ENCODE measurements at places on chromosomes 2 and 18.

GRCh38 chr2:178718988-178719387 lies 88.2 kb downstream of the TTN start:
- H3K36me3 ChIP-seq = no peaks in the 10 kb centered on the region
- H3K27ac ChIP-seq = no peak overlapping the region
- no peak for DNase-seq
- H3K4me3 ChIP-seq = no peak overlapping the region
- H3K4me1 ChIP-seq = no peaks in the 10 kb centered on the region

DNA sequence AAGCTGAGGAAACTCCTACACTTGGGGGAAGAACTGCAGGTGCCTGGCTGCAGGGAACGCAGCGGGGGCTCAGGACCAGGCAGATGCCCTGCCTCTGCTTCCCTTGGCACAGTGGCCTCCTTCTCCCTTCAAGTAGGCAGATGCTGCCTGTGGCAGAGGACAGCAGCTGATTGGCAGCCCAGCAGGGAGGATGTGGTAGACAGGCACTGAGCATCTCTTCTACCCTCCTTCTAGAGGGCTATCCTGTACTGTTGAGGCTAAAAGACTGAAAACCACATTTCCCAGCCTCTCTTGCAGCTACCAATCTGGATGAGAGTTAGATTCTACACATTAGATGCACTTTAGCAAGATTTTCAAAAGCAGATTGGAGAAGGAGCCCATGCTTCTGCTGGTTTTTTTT lies 105.7 kb downstream of the MSH2 start:
- H3K36me3 ChIP-seq = no peaks in the 10 kb centered on the region
- H3K4me3 ChIP-seq = no peak overlapping the region
- no peak overlapping the region for H3K27ac ChIP-seq
- no peaks in the 10 kb centered on the region for H3K4me1 ChIP-seq
- no peaks in the 10 kb centered on the region for H3K27me3 ChIP-seq
- DNase-seq = no peak

DNA sequence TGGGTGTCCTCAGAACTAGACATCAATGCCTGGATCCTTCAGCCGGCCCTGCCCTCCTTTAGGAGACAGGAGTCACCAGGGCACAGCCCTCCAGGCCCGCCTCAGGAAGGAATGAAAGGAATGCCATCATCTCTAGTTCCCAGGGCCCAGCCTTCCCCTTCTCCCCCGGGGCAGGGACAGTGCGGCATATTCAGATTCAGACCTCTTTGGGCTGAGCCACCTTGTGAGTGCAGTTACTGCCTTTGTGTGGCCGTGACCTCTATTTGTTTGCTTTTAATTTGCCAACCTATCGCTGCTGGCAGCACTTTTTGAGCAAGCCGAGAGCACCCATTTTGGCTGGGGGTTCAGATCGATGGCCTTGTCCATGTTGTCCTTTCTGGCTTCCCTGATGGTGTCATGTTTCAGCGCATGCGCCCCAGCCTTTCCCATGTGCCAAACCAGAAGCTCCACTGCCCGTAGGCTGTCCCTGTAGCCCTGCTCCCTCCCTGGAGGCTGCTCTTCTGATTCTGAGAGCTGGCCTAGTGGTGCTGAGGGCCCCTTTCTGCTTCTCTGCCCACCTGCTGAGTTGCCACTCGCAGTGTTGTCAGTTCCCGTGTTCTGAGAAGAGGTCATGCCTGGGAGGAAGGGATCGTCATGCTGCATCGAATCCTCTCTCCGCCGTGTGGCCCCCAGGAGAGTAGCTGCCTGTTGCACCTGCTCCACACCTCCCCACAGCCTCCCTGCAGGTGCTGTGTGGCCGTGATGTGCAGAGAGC lies 10.9 kb downstream of the ANKRD23 start:
- H3K4me3 ChIP-seq = peak overlapping the region; percentile 27
- H3K36me3 ChIP-seq = no peaks in the 10 kb centered on the region
- peak; percentile 93 for DNase-seq
- H3K27ac ChIP-seq = peak overlapping the region; percentile 89
- H3K4me1 ChIP-seq = peaks cover 20% of the 10 kb centered on the region

GRCh38 chr2:219159771-219160185 lies 837 bp downstream of the NHEJ1 start:
- no peak overlapping the region for H3K27ac ChIP-seq
- H3K4me1 ChIP-seq = peaks cover 8% of the 10 kb centered on the region
- DNase-seq = no peak
- peak overlapping the region; percentile 67 for H3K4me3 ChIP-seq
- peaks cover 10% of the 10 kb centered on the region for H3K27me3 ChIP-seq

DNA sequence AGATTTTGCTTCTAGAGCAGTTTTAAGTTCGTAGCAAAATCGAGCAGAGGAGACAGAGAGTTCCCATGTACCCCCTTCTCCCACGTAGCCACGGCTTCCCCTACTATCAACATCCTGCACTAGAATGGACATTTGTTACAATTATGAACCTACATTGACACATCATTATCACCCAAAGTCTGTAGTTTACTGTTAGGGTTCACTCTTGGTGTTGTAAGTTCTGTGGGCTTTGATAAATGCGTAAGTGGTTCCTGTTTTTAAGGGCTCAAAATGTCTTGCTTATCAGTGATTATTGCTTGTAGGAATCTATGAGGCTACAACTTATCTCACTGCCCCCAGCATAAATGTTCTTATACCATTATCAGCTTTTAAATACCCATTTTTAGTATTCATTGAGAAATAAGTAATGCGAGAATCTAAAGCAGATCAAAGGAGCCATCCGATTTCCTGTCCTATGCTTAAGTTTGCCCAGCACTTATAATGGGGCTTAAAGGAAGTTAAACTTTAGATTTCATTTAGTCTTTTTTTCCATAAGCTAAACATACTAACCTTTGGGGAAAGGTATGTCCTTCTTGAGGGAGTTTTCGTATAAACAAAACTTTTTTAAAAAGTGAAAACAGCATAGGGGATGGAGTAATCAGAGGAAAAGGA lies 118.7 kb downstream of the HAUS1 start:
- H3K36me3 ChIP-seq = no peaks in the 10 kb centered on the region
- H3K4me3 ChIP-seq = no peak overlapping the region
- H3K27me3 ChIP-seq = no peaks in the 10 kb centered on the region
- no peak overlapping the region for H3K27ac ChIP-seq
- no peak for DNase-seq

DNA sequence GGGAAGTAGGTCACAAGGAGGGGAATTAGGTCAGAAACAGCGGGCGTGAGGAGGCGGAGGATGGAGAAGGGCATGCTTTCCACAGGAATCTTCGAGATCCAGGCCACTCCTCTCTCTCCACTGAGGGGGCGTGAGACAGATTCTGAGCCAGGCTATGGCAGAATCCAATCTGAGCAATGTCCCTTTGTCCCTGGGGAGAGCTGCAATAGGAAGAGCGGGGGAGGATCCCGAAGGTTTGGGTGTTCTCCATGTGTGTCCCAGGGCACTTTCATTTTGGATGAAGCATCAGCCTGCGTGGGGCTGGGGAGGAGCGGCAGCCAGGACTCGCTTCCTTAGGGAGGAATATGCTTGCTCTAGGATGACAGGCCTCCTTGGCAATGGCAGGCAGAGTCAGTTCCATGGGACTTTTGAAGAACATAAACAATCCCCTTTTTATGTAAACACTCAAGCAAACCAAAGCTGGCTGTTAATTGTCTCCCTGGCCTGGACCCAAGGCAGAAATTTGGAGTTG lies 84.0 kb downstream of the LIPG start:
- peaks cover 3% of the 10 kb centered on the region for H3K4me1 ChIP-seq
- H3K27me3 ChIP-seq = no peaks in the 10 kb centered on the region
- H3K27ac ChIP-seq = no peak overlapping the region
- H3K4me3 ChIP-seq = no peak overlapping the region

- no peak overlapping the region for H3K4me3 ChIP-seq
- no peak for DNase-seq
- H3K36me3 ChIP-seq = no peaks in the 10 kb centered on the region
- H3K27me3 ChIP-seq = peaks cover 35% of the 10 kb centered on the region
- H3K4me1 ChIP-seq = no peaks in the 10 kb centered on the region
Measured at GRCh38 chr2:10830641-10831399, 18.2 kb upstream of the PDIA6 start.

DNA sequence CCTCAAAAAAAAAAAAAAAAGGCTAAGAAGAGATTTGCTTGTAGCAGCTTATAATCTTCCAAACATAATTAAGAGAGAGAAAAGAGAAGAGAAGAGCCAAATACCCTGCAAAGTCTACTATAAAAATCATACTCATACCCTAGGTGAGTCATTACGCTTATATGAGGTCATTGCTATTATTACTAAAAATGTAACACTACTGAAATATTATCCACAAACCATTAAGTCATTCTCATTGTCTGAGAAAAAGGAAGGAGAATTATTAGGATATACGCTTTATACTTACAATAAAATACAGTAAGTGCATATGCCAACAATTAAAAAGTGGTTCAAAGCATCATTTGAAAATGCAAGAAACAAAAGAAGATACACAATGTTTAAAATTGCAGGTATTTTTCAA lies 66.5 kb downstream of the COLEC12 start:
- no peak for DNase-seq
- no peak overlapping the region for H3K27ac ChIP-seq
- no peaks in the 10 kb centered on the region for H3K36me3 ChIP-seq
- H3K27me3 ChIP-seq = no peaks in the 10 kb centered on the region
